ENCODE measurements at places on chromosomes 11 and 22.
A peak's percentile ranks its signal among the peaks of the same experiment; 100 is the strongest.

GRCh38 chr11:130859886-130860285 lies 56.4 kb downstream of the SNX19 start:
- DNase-seq = no peak

GRCh38 chr22:43292630-43293018 lies 50.5 kb downstream of the SCUBE1 start:
- no peak for DNase-seq

DNA sequence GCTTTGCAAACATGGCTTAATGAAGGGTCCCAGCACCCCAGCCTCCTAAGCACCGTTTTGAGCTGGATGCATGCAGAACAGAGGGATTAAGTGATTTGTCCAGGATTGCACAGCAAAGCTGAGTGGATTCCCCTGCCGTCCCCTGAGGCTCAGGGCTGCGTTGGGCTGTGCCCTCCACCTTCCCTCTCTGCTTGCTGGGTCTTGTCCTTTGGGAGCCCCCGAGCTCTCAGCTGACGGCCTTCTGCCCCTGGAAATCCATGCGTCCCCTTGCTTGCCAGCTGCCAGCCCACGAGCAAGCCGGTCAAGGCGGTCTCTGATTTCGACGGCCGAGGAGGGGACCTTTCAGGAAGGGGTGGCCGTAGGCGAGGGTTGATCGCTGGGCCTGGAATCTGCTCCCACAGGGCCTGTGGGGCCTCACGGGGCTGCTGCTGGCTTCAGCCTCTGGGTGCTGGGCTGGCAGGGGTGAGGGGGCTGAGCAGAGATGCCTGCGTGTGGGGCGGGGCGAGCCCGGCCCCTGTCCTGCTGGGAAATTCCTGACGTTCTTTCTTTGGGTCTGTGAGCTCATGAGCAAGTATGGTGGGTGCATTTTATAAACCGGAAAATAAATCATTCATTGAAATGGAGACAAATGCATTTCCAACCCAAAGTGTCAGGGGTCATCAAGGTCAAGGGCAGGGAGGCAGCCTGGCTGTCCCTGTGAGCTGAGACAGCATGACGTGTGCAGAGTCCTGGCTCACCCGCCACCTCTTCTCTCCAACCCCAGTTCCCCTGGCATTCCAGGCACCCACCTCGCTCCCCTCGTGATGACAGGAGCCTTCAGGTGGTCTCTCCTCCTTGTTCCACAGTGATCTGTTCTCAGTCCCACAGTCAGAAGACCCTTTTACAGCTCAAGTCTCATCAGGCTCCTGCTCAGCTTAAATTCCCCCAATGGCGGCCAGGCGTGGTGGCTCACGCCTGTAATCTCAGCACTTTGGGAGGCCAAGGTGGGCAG lies 28.1 kb downstream of the FGF4 start:
- no peak for DNase-seq

DNA sequence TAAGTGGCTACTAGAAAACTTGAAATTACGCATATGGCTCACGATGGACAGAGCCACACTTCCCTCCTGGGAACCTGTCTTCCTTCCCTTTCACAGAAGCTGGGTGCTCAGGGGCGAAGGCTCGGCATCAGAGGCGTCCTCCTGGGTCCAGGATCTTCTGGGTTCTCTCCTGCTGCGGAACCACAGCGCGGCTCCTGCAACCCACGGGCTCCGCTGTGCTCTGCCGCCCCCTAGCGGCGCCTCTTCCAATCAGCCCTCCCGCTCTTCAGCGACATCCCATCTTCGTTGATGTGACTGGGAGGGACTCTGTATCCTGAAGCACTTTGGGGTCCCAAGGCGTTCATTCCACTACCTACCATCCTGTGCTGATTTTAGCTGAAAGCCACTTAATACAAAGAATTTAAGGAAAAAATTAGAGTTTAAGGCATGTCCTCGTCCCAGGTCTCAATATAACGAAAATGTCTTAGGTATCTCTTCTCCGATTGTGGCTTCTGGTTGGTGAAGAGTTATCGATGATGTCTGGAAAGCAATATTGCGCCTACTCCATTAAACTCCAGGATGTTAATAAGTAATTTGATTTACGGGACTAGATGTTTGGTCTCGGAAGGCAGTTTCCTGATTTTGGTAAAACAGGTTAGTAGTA lies 14.8 kb upstream of the RPS3 start:
- DNase-seq = peak; percentile 73

- no peak for DNase-seq
These were observed 343.2 kb downstream of the NTM start for GRCh38 chr11:131713529-131714134.

DNA sequence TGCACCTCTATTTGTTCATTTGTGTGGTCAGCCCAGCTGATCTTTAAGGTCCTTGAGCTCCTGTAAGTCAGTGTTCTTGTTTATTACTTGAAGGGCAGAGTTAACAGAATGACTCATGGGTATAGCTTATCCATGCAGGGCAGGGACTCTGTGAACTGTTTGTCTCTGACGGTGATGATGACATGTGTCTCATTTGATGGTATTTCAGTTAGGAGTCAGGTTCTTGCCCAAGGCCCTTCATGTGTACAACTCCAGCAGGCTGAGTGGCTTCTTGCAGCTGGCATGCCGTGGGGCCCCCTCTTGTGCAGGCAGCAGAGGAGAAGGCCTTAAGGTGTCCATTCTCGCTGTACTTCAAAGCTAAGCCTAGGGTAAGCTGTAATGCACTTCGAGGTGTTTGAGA lies 165.1 kb downstream of the DBX1 start:
- no peak for DNase-seq

GRCh38 chr22:29078036-29078868 lies 5.4 kb downstream of the KREMEN1 start:
- no peak for DNase-seq

DNA sequence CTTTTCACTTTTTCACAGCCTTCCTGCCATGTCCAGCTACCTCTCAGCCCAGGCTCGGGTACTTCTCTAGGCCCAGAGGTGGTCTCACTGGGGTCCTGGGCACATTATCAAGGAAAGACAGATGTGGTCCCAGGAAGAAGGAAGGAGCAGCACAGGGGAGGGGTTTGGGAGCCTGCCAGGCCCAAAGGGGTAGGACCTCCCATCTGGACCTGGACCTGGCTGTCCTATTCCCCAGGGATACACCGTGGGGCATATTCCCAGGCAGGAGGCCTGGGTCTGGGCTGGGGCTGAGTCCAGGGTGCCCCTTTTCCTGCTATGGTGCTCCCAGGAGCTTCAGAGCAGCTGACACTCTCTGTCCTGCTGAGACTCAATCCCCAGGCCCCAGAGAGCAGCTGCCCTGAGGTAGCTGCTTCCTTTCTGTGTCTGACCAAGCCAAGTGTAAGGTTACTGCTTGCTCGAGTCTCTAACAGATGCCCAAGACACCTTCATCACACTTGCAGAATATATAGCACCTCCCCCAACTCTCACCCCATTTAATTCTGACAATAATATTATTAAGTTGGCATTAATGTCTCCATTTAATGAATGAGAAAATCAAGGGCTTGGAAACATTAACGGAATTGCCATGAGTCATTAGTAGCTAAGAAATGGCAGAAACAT lies 232.0 kb downstream of the BUD13 start:
- no peak for DNase-seq

DNA sequence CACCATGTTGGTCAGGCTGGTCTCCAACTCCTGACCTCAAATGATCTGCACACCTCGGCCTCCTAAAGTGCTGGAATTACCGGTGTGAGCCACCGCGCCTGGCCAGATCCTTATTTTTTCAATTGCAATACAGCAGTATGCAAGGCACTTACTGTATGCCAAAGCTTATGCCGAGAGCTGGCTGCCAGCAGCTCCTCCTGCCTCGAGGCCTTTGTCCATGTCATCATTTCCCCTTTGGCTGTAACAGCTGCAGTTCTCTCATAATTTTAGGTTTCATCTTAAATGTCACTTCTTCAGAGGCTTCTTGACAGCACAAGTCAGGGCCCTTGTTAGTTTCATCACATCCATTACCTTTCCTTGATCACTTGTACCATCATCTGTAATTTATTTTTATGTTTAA lies 1.5 kb upstream of the SREBF2 start:
- DNase-seq = no peak

DNA sequence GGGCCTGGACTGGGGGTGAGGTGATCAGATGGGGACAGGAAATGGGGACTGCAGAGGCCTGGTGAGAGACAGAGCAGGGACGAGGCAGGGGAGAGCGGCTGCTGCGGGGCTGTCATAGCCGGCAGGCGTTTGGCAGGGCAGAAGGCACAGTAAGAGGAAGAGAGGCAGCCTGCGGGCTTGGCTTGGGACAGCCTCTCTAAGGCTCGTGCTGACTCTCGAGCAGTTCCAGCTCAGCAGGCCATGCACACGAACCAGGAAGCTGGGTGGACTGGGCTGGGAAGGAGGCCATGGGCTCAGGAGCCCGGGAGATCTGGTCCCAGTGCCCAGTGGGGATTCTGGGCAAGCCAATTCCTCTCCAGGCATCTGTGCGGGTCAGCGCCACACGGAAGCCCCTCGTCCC lies 19.6 kb upstream of the EIF3D start:
- DNase-seq = no peak

DNA sequence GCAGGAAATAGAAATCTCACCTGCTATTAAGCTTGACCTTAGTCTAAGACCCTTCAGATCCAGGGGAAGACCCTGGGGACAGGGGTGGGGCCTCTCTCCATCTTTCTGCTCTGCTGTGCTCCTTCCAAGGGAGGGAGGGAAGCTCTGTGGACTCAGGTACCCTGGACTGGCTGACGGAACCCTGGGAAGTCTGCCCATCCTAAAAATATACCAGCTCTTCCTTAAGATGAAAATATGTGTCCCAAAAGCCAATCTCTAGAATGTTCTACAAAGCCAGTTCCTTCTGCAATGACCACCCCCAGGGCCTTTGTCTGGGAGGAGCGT lies 73.7 kb downstream of the RTL6 start:
- no peak for DNase-seq

GRCh38 chr11:62464655-62465054 lies 45.8 kb downstream of the SCGB1A1 start:
- no peak for DNase-seq
